ENCODE measurements at places on chromosomes 4 and X.

- DNase-seq: no peak
Observed at GRCh38 chrX:21960569-21961541, 20.3 kb downstream of the SMS start.

DNA sequence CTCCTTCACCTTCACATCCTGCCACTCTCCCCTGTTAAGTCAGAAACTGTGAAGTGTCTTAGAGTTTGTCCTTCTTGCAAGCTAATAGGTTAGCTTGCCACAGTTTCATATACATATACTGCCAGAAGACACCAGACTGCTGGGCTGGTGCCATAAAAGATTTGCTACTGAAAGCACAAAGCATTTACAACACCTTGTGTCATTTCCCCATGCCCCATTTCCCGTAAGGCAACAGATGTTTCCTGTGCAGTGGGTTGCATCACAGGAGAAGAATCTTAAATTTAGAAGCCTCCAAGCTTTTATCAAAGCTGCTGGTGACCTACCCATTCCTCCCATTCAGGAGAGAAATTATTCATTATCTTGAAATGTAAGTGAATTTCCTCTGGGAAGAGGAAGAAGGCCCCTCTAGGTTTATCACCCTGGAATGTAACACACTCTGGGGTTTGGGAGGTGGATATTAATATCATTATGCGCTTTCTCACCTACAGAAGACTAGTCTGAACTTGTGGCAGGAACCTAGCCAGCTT is 34.5 kb upstream of the RAB33B start:
- DNase-seq: no peak

DNA sequence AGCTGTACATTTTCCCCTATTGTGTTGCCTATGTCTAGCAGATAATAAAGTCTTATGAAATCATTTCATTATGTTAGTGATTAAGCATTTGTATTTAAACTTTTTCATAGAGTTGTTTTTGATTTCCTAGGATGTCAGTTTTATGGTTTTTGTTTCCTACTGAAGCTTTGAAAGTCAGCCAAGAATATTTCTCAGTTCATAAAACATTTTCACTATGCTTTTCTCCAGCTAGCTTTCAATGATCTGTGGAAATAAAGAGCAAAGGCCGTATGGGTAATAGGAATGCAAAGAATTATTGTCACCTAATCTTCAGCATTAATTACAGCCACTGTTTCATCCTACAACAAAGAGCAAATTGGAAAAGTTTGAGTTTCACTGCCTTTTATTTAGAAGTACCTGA is 145.7 kb upstream of the NUDT6 start:
- no peak for DNase-seq

- DNase-seq: no peak
Observed at GRCh38 chrX:154596290-154596929, 11.5 kb downstream of the CTAG1A start.

DNA sequence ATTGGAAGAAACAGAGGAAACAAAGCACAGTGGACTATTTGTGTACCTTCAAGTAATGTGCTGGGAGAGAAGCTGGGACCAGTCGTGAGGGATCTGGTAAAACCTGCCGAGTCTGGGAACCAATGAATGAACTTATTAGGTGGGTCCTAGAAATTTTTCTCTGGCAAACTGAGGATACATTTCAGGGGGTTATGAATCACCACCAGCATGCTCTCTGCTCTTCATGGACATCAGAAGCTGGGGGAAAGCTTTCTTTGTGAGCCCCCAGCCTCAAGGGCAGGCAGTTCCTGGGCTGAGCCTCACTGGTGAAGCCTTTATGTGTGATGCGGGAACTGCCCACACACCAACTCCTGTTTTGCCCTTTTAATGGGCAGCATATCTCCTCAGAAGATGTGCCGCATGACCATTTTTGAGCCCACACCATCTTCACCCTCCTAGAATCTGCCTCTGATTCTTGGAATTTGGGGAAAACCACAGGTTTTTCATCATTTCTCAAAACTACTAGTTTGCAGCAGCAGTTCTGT is 95.4 kb upstream of the ENPP6 start:
- no peak for DNase-seq

DNA sequence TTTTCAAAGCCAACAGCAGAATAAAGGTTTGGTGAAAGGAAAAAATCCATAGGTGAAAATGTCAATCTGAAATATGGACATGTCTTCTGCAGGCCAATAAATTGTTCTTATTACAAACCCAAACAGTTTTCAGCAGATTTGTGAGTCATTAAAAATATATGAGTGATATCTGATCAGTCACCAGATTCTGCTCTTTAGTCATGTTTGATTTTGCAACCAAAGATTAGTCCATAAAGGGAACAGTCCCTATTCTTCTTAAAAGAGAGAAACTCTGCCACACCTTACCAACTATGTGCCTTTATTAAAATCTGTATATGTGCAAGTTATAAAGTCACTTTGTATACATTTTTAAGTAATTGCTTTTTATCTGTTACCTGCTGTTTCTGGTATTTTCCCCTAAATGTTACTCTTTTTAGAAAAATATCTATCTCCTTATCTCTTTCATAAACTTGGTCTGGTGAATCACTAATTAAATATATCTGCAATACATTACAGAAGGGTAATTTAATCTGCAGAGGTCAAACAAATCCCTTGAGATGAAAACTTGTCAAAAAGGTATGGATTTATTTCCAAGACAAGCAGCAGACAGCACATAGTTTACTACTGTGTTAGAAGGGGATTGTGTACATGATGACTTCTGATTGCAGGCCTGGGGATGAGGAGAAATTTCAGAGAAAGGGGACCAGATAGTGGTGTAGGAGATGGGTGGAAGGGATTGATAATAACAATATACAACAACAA is 322.9 kb upstream of the NWD2 start:
- no peak for DNase-seq

- no peak for DNase-seq
Observed at GRCh38 chr4:131388277-131388676, 1760.8 kb upstream of the PCDH10 start.

GRCh38 chr4:159111416-159111815 is 8.5 kb downstream of the RAPGEF2 start:
- no peak for DNase-seq

- no peak for DNase-seq
Observed at GRCh38 chrX:23127586-23127985, 127.8 kb downstream of the DDX53 start.

DNA sequence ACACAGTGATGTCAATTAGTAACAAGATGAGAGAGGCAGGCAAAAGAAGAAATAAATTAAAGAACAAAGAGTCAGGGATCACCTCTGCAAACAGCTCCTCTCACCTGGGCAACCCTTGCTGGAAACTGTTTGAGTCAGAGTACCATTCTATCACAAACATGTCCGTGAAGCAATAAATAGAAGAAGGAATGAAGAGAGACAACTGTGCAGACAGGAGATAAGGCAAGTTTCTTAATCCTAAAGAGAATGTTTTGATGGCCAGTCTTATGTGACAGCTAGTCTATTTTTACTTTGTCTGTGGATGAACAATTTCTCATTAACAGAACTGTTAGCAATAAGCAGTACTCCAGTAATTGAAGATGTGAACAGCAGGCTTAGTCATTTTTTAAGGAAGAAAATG is 422.4 kb downstream of the DMD start:
- DNase-seq: no peak

DNA sequence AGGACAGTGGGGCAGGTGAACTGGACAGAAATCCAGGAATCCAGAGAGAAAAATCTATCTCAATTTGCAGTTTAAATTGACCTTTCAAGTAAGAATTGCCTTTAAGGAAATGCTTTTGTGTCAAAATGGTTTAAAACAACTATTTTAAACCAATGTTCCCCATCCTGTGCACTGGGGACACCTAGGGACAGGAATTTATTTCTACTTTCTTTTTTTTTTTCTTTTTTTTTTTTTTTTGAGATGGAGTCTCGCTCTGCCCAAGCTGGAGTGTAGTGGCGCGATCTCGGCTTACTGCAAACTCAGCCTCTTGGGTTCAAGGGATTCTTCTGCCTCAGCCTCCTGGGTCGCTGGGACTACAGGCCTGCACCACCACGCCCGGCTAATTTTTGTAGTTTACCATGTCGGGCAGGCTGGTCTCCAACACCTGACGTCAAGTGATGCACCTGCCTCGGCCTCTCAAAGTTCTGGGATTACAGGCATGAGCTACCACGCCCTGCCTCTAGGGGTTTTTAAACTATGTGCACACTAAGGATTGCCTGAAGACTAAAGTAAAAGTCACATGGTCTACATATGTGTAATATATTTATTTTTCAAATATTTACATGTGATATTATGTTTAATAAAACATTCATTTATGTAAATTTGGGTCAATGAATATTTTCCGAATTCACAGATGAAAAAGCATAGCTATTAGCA is 1213.4 kb downstream of the STIM2 start:
- no peak for DNase-seq

DNA sequence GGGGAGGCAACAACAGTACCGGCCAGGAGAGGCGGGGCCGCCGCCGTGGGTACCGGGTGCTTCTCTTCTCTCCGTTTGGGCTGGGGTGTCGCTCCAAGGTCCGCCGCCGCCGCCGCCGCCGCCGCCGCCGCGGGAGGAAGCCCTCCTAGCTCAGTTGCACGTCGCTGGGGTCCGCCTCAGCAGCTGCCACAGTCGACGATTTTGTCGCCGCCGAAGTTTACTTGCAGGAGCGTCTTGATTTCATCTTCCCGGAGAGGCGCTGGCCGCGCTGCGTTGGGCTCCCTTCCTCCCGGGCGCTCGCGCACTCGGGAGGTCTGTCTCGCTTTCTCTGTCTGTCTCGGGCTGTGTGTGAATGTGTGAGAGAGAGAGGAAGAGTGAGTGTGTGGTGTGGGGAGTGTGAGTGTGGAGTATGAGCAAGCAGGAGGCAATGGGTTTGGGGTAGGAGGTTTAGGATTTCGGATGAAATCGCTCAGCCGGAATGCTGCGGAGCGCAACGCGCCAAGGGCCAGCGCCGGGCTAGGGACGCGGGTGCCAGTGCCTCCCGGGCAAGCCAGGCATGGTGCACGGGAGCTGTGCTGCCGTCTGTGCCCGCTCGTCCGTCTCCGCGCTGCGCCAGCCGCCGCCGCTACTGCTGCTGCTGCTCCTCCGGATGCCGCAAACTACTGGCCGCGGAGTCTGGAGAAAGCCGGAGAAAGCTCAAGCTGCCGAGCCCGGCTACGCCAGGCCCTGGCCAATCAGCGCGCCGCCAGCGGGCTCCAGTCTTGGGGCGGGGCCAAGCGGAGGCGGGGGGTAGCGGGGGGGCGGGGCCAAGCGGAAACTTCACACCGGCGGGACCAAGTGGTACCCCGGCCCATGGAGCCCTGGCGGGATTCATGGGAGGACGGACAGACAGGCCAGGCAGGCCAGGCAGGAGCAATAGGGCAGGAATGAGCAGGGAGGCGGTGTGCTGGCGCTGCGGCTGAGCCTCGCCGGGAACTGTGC is at the start of gene PCDH19:
TSS of gene PCDH19 (minus strand) at position 664 of the 981 bp plus-strand sequence. CDS start 1,676 bp downstream, outside the sequence.
- DNase-seq: no peak

DNA sequence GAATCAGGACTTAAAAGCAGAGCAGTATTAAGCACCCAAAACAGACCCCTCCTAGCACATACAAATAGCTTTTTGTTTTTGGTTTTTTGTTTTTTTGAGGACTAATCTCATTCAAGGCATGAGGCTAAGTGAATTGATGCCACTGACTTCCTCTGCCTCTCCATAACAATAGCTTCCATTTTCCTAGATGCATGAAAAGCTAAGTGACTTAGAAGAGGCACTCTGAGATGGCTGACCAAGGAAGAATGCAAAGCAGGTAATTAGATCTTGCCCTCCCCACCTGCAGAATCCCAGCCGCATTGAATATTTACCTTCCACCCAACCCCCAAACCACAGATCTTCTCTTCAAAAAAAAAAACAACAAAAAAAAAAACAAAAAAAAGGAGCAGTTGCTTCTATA is 7.4 kb upstream of the KDR start:
- no peak for DNase-seq

DNA sequence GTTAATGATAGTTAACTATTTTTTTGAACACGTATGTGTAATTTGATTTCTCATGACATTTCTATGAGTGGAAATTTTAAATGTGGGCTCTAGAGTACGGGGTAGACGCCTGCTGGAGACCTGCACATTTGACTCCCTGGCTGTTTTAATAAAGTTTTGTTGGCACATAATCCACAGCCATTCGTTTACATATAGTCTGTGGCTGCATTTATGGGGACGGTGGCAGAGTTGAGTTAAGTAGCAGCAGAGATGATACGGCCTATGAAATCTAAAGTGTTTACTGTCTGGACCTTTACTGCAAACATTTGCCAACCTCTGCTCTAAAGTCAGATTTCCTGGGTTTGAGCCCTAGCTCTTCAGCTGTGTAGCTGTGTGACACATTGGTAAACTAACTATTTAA is 118.8 kb downstream of the CHRNA9 start:
- DNase-seq: no peak

GRCh38 chr4:84147831-84148230 is 351.3 kb downstream of the NKX6-1 start:
- no peak for DNase-seq

DNA sequence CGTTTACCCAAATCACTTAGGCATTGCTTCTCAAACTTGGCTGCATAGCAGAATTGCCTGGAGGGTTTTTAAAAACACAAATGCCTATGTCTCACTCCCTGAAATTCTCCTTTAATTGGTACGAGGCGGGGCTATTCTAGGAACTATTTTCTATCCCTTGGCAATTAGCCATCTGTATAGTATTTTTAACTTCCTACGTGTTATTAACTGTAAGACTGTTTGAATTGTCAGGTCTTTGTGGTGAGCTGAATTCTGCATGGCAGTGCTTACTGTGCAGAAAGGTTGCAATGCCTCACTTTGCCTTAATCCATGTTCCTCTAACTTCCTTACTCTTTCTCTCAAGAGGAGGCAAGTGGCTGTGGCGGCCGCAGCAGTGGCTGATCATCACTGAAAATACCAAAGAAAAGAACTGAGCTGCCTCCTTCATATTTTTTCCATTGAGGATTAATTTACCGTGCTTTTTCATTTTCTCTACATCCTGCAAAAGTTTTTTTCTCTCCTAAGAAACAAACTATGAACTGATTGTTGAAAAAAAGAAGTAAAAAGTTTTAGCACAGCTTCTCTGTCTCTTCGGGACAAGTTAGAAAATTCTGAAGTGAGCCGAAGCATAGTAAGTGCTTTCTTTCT is at the start of gene SHROOM3:
TSS of gene SHROOM3 (plus strand) at position 329 of the 627 bp plus-strand sequence. CDS start 824 bp downstream, outside the sequence.
- DNase-seq: no peak

DNA sequence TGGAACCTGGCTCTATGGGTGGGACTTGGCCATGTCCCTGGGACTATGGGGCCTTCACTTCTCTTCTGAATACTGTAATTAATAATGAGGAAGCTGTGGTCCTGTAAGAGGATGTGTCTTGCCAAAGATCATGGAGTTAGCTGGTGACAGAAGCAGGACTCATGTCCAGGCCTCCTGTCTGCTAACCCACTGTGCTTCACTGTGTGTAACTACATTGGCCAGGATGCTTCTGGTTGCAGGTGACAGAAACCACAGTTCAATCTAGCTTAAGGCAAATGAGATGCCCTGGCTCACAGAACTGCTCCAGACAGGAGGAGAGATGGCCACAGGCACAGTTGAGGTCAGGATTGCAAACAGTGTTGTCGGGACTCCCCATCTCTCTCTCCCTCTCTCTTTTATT is 3.1 kb downstream of the MTMR1 start:
- no peak for DNase-seq

- no peak for DNase-seq
Observed at GRCh38 chrX:152639426-152639825, 1.7 kb downstream of the GABRQ start.
